ENCODE measurements at places on chromosomes 4 and X.

DNA sequence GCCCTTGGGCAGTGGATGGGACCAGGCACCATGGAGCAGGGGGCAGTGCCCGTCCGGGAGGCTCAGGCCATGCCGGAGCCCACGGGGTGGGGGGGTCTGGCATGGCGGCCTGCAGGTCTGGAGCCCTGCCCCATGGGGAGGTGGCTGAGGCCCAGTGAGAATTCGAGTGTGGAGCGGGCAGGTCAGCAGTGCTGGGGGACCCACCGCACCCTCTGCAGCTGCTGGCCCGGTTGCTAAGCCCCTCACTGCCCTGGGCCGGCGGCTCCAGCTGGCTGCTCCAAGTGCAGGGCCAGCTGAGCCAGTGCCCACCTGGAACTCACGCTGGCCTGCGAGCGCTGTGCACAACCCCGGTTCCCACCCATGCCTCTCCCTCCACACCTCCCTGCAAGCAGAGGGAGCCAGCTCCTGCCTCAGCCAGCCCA is 1157.9 kb upstream of the ADGRL3 start:
- DNase-seq = no peak

- no peak for DNase-seq
These were observed 19.1 kb upstream of the RBM47 start for GRCh38 chr4:40648742-40649281.

DNA sequence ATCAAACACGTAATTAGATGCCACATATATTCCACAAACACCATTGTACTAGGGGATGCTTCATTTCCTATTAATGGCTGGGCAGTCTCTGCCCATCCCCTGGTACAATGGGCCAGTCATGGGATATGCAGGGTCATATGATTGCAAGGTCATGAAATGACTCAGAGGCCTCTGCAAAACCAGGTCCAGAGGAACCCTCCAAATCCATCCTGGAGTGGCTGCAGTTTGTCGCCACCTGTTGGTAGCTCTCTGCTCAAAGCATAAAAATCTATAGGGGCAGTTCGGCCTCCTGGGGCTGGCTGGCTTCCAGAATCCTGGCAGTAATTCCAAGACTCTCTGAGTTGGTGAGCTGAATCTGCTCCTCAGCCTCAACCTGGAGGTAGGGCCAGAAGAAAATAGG is 22.9 kb upstream of the PUDP start:
- no peak for DNase-seq

GRCh38 chr4:127829014-127829413 is 46.9 kb downstream of the HSPA4L start:
- no peak for DNase-seq

- DNase-seq = no peak
These were observed 19.9 kb upstream of the TRIM61 start for GRCh38 chr4:164997324-164997723.

DNA sequence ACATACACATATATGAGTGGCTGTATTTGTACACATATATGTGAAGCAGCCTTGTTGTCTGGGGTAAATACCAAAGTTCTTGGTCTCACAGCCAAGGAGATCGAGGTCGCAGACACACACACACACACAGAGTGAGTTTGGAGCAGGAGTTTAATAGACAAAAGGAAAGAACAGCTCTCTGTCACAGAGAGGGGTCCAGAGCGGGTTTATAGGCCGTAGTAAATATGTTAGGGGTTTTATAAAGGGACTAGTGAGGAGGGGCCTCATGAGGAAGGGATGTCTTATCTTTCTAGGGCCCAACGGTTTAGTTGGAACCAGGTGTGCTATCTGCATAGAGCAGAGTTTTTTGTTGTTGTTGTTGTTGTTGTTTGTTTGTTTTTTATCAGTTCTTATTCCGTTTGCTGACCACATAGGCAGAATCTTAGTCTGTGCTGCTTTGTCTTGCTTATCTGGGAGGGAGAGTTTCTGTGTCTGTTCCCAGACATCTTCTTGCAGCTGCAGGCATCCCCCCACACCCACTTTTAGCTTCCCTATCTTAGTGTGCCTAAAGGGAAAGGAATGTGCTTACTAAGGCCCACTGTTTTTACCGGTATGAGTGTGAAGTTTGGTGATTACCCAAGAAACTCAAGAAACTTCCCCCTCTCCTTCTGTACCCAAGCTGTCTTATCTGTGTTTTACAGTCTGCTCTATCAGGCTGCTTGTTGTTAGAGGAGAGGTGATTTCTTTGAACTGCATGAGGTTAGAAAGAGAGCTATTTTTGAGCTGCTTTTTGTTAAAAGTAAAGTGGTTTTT is 91.9 kb downstream of the TENT5D start:
- no peak for DNase-seq

DNA sequence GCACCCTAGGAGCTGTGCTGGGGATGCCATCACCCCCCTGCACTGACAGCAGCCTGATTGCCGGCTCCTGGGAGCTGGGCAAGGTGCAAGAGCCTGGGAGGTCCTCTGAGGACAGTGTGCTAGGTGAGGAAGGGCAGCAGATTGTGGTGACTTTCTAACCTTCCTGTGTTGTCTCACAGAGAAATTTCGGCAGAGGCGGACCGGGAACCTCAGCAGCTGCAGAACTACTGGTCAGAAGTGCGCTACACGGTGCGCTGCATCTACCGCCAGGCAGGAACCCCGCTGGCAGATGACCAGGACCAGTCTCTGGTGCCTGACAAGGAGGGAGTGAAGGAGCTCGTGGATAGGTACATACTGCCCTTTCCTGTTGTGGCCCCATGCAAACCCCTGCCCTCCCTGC is 89.8 kb downstream of the FAM193A start:
- peak; percentile 38 for DNase-seq

GRCh38 chrX:9927698-9928482 is 39.3 kb upstream of the CLDN34 start:
- DNase-seq = no peak

DNA sequence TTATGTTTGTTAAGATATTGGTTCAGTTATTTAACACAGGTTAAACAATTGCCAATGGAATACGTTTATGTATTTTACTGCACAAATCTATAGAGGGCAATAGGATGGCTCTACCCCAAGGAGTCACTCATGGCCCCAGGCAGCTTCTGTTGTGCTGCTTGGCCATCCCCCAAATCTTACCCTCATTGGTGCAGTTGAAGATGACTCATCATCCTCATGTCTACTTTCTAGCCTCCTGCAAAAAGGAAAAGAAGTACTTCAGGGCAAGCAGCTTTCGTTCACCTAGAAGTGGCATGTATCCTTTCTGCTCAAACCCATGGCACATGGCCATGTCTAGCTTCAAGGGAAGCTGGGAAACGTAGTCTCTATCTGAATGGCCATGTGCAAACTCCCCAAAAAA is 14.2 kb downstream of the PHOX2B start:
- no peak for DNase-seq
